ENCODE measurements at places on chromosomes 7 and 10. TPM values are rescaled to one million over a fixed set of nuclear protein-coding genes. Genes with fewer than 3 reads are reported as not detected.

The SKIDA1 gene
- polyA plus RNA-seq = 0.44 TPM

The RPEL1 gene
- not detected for polyA plus RNA-seq

The PTPRN2 gene
- 1.5 TPM for polyA plus RNA-seq

DNA sequence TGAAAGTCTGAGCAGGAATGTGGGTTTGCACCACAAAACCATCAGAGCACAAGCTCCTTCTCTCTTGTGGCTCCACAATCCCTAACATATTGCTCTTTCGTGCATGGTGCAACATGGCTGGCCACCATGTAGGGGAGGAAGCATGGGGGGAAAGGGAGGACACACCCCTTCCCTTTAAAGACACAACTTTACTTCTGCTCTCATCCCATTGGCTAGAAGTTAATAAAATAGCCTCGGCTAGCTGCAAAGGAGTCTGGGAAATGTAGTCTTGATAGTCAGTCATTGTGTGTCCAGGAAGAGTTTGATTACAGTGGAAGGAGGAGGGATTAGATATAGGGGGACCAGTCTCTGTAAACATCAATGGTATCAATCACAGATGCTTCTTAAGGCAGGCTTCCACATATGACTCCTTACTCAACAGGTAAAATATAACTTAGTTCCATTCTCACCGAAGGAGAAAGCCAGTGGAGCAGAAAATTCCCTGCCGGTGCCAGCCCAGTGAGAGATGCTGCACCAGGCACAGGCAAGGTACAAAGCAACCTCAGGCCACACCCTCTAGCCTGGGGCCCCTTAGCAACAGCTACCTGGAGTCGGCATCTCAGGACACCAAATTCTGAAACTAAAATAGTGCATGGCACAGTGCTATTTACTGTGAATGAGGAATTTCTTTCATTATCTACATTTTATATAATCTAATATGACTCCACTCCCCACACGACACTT, 124.7 kb upstream of the CTBP2 start:
- no peak for DNase-seq

GRCh38 chr7:82017334-82017943, 247.6 kb upstream of the HGF start:
- no peak for DNase-seq

GRCh38 chr7:123789206-123789784, 40.5 kb upstream of the WASL start:
- no peak for DNase-seq

DNA sequence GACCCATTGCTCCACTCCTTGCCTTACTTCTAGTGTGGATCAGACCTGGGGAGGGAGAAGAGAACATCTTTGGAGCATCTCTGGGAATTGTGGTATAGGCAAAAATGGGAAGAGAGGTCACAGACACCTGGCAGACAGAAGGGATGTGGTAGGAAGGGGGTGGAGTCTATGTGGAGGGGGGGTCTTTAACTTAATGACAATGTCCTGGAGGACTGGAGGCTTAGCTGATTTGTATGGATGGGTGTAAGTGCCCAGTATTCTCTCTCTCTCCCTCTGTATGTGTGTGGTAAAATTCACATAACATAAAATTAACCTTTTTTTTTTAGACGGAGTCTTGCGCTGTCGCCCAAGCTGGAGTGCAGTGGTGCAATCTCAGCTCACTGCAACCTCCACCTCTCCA, 3.1 kb upstream of the LDB1 start:
- DNase-seq = no peak

GRCh38 chr7:6244021-6244420, 28.4 kb downstream of the CYTH3 start:
- no peak for DNase-seq

DNA sequence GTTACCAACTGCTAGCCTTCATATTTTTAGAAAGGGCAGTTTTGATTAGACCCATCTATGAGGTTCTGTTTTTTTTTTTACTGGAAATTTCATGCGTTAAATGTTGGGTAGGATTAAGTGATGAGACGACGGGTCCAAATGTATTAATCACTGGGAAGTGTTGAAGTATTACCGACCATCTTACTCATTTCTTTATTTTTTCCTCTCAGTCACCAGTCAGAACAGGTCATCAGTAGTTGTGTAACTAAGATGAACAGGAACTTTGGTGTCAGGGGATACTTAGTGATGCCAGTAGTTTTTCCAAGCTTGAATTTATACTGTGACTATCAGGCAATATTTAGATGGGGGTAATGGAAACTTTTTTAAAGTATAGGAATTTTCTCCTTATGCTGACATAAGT, 14.2 kb downstream of the TFAM start:
- DNase-seq = no peak

DNA sequence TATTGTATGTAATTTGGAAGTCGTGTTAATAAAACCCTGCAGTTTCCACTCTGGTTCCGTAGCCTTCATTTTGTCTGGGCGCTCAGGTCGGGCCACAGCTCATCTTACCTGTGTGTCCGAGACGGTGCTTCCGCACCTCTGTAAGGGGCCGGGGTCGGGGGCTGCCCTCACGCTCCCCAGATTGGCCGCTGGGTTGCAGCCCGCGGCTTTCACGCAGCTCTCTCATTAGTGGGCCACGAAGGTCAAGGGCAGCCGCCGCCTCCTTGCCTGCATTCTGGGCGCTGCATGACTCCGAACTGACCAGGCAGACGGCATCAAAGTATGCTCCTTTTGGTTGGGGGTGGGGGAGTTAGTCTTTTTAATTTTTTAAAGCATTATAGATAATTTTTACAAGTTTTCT, 30.8 kb downstream of the SHH start:
- DNase-seq = no peak

DNA sequence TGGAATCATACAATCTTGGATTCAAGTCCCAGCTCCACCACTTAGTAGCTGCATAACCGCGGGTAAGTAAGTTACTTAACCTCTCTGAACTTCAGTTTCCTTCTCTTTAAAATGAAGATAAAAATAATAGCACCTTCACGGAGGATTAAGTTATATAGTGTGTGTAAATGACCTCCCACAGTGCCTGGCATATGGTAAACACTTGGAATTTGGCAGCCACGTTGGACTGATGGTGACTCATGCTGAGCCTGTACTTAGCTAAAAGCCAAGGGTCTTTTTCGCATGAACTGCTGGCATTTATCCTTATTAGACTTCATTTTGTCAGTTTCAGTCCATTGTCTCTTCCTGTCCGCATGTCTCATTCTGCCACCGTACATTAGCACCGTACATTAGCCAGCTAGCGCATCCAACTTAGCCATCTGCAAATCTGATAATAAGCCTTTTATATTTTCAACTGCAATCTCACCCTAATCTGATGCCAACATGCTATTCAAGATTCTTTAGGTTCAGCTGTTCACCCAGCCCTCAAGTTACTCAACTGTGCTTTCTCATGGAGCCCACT, 11.2 kb downstream of the SLC13A4 start:
- DNase-seq = no peak

DNA sequence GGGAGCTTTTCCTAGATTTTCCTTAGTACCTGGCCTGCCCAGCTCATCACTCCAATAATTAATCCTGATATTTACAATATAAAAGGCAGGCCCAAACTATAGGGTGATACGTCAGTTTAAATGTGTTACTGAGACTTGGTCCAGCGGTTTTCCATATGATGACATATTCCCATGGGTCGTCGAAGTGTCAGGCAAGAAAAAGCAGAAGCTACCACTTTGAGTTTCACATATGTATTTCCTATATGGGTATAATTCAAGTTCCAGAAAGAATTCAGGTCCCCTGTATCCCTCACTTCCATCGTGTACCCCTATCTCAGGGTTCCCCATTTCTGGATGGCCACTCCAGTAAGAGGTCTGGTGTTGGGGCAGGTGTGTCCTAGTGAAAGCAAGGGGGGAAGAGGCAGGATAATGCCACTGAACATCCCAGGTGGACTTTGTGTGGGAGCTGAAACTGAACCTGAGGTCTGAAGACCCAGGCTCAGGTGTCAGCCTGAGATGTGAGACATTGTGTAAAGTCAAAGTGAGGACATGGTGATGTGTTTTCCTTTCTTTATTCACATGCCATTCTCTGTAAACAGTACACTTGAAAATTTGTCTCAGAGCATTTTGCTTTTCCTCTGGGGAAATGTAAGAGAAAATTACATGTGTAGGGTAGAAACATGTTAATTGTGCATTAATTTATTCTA, 167.8 kb downstream of the PLXDC2 start:
- no peak for DNase-seq

DNA sequence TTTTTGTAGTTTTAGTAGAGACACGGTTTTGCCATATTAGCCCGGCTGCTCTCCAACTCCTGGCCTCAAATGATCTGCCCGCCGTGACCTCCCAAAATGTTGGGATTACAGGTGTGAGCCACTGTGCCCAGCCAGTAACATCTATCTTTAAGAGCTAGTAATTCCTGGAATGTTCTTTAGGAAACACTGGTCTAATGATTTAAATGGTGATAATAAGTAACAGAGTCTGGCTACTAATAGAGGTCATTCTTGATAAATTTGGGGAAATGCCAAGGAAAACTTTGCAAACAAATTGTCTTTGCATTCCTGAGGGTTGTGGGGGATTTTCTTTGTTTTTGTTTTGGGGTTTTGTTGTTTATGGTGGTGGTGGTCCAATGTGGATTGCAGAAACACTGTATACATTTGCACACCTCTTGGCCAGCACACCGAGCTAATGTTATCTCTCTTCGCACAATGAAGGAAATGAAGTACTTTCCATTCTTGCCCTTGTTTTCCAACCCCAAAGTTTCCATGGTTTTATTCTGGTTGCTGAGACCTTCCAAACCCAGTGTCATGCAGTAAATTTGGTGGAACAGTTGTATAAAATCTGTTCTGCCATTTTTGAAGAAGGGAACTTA, 51.3 kb upstream of the WIPF3 start:
- DNase-seq = no peak

GRCh38 chr7:21642422-21642821, 99.6 kb downstream of the DNAH11 start:
- DNase-seq = no peak

DNA sequence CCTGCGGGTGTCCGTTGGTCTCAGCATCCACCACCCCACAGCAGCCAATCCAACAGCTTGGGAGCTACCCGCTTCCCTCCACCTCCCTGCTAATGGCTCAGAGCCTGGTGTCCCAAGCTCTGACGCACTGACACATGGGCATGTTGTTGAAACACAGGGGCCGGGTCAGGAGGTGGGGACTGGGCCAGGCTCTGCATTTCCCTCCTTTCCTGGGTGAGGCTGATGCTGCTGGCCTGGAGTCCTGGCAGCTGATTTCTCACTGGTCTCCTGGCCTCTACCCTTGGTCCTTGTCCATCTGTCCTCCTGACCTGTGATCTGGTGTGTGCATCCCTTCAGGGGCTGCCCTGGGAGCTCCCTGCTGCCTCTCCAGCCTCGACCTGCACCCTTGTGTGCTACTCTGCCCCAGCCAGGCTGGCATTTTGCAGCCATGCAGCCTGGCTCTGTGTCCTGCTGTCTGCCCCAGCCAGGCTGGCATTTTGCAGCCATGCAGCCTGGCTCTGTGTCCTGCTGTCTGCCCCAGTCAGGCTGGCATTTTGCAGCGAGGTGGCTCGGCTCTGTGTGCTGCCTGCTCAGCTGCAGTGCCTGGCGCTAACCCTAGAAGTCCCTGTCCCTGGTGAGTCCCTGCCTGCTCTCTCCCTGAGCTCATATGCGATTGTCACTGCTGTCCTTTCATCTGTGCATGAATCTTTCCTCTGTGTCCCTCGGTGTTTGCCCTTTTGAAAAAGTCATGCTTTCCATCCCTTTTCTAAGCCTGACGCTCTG, 14.0 kb downstream of the AMZ1 start:
- DNase-seq = peak; percentile 38

GRCh38 chr7:144050093-144050492, 1.3 kb downstream of the OR2A5 start:
- DNase-seq = no peak

Measured in heart right ventricle (tissue), 16 donors.